ENCODE measurements at places on chromosomes 5 and 9.

- DNase-seq, result no peak
Measured at GRCh38 chr5:162514116-162514515, 446.5 kb downstream of the GABRG2 start.

GRCh38 chr5:43017428-43017815 is 22.7 kb downstream of the ANXA2R start:
- DNase-seq, result no peak

DNA sequence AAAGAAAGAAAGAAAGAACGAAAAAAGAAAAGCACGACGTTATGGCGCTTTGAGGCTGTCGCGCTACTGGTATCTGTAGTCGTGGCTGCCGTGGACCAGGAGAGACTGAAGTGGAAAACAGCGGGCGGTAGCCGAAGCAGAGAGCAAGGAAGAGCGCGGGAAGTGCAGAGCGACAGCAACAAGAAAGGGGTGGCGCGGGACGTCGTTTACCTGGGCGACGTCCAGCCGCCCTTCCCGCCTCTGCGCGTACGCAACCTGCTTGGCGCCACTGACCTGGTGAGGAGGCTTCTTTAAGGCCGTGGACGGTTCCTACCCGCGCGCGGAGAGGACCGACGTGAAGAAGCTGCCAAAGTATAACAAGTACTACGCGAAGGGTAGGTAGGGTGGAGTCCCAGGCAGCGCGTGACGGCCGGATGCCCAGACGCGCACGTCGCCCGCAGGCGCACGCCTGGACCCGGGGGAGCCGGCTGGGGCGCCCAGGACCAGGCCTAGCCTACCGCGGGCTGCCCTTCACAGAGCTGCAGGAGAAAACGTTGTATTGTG is 15.4 kb downstream of the CCL28 start:
- peak; percentile 70 for DNase-seq

GRCh38 chr5:96933764-96934707 is 1.8 kb upstream of the LNPEP start:
- DNase-seq, result peak; percentile 21

GRCh38 chr5:20340126-20340525 is 352.1 kb upstream of the CDH18 start:
- DNase-seq, result no peak

GRCh38 chr5:78295035-78295961 is 800 bp upstream of the AP3B1 start:
- peak; percentile 39 for DNase-seq

GRCh38 chr9:110131499-110131898 is 76.5 kb downstream of the C9orf152 start:
- DNase-seq, result no peak

DNA sequence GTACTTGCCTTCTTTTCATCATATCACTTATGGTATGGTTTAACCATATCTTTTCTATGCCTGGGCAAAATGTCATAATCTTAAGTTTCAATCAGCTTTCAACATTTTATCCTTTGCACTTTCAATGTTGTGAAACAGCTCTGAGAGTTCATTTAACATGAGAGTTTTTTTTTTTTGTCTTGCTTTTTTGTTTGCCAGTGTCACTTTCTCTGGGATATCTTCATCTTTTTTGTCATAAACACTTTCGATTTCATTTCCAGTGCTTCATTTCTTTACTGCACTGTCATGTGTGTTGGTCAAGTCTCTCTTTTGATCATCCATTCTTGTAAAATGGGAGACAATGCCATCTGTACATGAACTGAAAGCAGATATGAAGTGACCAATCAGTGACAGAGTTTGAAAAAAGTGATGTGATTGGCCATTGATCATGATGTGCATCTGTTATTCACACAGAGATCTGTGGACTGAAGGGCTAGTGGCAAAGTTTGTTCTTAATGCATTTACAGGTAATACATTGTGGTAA is 7.5 kb upstream of the POU5F2 start:
- DNase-seq, result no peak

DNA sequence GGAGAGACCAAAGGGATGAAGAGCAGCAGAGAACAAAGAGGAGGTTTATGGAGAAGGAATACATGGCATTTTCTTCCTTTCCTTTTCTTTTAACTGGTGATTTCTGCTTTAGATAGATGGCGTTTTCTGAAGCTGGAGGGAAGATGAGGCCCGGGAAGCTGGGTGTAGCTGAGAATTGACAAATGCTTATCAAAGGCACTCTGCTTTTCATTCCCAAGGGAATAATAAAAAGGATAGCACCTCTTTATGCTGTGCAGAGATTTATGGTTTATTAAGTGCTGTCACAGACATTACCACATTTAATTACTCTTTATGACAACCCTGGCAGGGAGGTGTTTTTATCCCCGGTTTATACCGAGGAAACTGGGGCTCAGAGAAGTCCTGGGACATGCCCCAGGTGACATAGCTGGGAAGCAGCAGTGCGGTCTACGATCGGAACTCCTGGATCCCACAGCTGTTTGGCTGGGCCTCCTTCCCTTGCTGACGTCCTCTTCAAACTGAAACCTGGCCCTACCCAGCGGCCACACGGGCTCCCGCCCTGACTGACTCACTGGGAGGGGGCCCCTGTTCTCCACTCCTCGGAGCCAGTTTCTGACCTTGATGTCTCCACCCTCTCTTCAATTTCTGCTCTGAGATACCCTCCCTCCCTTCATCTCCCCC is 8.2 kb upstream of the EPB41L4B start:
- DNase-seq, result peak; percentile 68

- no peak for DNase-seq
Measured at GRCh38 chr5:3325972-3326840, 269.4 kb upstream of the IRX1 start.

DNA sequence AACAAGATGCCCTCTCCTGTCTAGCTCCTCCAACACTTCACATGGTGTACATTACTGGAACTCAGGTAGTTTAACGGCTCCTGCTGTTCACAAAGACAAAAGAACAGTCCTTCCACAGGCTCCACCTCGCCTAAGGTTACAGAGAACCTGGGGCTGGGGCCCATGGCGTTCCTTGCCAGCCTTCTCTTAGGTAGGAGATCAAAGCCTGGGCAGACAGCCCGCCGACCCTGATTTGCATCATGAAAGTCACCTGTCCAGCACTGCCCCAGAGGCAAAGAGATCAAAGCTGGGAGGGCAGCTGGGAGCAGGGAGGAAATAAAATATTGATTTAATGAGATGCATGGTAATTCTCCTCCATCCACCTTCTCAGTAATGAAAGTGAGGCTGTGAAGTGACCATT is 115.0 kb upstream of the SLIT3 start:
- no peak for DNase-seq

- DNase-seq, result no peak
Measured at GRCh38 chr5:76927961-76928360, 24.9 kb upstream of the CRHBP start.

DNA sequence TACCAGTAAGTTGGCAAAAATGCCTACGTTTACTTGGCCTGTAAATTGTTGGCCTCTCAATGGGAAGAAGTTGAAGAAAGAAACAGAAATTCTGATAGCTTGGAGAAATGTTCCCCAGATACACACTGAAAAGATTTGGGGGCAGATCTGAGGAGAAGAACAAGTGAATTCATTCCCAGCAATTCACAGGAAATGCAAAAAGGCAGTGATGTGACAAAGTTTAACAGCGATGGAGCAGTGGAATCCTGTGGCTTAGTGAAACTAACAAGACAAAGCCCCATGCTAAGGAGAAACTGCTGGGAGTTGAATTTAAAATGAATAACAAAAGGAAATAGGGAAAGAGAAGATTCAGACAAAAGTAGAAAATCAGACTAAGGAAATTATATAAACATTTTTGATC is 213.2 kb upstream of the EDIL3 start:
- no peak for DNase-seq

GRCh38 chr5:116964438-116964837 is 389.8 kb upstream of the SEMA6A start:
- no peak for DNase-seq

Measured in GM03348 (cell line).